ENCODE measurements at places on chromosomes 16 and 17.

- no peak for DNase-seq
These were observed 3.5 kb upstream of the CDYL2 start for GRCh38 chr16:80807906-80808305.

DNA sequence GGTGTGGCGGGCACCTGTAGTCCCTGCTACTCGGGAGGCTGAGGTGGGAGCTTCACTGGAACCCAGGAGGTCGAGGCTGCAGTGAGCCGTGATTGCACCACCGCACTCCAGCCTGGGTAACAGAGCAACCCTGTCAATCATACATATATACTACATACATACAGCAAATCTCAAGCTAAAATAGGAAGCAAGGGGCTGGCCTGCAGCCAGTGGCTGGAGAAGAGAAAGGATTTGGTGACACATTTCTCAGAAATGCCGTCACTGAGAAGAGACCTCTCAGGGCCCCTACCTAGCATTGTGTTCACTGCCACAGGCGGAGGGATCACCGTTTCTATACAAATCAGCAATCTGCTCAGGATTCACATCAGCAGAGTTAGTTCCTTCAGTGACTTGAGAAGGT is 16.9 kb downstream of the NARF start:
- peak; percentile 71 for DNase-seq

DNA sequence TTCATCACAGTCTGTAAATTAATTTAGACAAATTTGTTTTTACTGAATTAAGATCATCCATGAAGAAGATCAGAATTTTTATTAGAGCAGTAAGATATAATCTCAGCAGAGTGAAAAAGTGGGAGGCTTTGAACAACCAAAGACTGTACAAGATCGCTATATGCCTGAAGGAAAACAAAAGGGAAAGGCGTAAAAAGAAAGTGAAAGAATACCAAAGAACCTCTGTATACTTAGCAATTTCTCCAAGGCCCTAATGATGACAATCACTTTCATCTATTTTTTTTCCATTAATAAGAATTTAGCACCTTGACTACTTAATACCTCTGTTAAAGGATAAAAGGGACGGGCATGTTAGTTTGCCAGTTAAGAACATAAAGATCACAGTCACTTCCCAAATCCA is 38.6 kb upstream of the ABCA10 start:
- no peak for DNase-seq

GRCh38 chr17:61134551-61135235 is 264.9 kb upstream of the TBX2 start:
- DNase-seq = no peak

All from kidney capillary endothelial cell (primary cell).